ENCODE measurements at places on chromosomes 11 and 22. TPM values are rescaled to one million over a fixed set of nuclear protein-coding genes. Genes with fewer than 3 reads are reported as not detected.

C11orf86 gene
- 26.9 TPM for total RNA-seq

GRCh38 chr11:15198284-15198683 is 83.6 kb downstream of the INSC start:
- DNase-seq = no peak

GRCh38 chr11:86097980-86098379 is 29.1 kb upstream of the PICALM start:
- no peak for DNase-seq

- DNase-seq = peak; percentile 44
Observed at GRCh38 chr22:17733466-17733865, 40.8 kb downstream of the BID start.

GRCh38 chr22:48644997-48645396 is 1182.7 kb downstream of the BRD1 start:
- no peak for DNase-seq

- no peak for DNase-seq
Observed at GRCh38 chr11:98566978-98567377, 453.8 kb upstream of the CNTN5 start.

- DNase-seq = no peak
Observed at GRCh38 chr11:45150943-45151342, 4.5 kb downstream of the PRDM11 start.

KRTAP5-9 gene
- total RNA-seq = not detected

DNA sequence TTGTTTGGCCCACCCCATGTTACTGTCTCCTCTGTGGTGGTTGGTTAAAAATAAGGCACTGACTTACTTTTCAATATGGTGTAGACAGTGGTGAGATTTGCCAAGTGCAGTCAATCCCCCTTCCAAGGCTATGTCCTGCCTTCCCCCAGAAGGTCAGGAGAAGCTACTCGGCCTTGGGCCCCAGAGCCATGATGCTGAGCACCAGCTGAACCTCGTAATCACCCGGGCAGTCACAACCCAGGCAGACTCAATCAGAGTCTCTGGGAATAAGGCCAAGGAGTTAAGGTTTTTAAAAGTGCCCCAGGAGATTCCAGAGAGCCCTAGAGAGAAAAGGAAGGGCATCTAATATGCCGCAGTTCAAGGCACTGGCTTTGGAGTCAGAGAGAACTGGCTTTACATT is 23.8 kb downstream of the MYO18B start:
- DNase-seq = no peak

DNA sequence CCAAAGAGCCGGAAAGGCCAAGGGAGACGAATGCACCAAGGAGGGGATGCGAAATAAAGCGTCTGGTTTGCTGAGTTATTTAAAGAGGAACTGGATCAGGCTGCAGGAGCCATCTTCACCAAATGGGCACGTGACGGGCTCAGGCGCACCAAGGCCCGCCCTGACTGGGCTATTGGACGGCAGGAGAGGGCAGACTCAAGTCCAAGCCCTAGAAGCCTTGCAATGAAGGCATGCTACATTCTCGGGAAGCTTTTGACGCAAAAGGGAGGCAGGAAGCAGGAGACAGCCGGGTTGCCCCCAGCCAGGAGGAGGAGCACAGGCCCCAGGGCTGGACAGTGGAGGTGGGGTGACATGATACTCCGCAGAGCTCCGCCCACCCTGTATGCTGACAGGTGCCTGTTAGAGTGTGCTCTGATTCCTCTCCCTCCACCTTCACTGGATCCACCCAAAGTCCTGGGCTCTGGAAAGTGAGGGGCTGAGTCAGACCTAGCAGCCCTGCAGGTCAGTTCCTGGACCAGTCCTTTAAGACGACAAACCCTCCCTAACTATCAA is 41.5 kb upstream of the BID start:
- DNase-seq = no peak

DNA sequence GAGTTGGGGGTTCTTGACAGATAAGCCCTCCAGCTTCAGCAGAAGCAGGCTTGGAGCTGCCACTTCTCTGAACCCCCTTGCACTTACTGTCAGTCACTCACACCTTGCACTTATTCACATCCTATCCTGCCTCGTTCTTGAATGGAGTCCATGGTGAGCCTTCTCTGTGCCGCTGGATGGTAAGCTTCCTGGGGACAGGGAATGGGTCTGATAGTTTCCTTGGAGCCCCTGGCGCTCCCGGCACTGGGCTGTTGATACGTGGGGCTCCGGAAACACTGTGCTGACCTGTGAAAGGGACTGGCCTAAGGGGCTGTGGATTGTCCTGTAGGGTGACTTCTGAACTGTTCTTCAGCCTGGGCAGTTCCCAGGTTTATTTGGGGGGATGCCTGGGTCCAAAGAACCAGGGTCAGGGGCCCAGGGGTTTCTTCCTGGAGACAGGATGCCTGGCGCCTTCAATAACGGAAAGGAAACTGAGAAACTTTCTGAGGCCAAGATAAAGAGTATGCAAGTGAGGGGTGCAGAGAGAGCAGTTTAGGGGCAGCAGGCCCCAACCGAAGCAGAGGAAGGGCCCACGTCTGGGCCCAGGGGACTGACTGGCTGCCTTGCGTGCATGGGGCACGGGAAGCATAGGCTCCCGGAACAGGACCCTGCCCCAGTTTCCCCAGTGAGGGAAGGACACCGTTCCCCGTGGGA is 709 bp upstream of the ST3GAL4 start:
- no peak for DNase-seq

DNA sequence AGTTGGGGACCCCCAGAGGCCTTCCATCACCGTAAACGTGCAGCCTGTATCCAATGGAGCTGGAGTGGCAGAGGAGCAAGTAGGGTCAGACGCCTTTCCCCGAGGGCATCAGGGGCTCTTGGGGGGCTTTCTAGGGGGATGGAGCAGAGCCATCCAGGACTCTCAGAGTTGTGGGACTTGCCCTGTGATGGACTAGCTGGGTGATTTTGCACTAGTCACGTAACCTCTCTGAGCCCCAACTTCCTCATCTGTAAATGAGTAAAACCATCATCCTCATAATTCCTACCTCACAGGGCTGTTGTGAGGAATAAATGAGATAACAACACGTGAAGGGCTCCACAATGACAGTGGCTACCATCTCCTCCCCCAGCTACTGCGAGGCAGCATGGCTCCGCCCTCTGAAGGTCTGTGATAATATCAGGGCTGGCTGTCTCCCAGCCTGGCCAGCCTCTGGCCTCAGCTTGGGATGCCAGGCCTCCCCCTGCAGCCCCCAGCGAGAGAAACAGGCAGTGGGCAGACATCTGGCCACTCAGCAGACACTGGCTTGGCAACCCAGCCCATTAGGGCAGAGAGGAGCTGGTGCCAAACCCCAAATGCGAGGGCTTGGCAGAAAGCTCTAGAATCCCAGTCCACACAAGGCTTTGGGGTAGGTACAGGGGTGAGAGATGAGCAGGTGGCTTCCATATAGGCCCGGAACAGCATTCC is 6.7 kb downstream of the USP2 start:
- DNase-seq = no peak

DNA sequence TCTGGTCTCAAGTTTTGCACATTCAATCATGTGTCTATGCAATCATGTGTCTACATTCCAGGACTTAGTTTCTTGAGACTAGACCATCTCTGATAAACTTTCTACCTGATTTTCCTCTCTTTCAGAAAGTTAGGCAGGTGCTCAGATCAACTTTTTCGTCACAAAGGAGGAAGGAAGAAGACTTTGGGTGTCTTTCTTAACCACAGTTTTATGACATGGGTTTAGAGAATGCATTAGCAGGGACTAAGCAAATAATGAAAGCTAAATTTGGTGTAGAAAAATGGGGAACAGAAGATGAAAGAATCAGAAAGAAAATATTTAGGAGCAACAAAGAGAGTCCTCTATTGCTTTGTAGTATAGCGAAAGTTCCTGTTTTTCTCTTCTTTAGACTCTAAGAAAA is 7.7 kb upstream of the GLYATL1B start:
- no peak for DNase-seq

DNA sequence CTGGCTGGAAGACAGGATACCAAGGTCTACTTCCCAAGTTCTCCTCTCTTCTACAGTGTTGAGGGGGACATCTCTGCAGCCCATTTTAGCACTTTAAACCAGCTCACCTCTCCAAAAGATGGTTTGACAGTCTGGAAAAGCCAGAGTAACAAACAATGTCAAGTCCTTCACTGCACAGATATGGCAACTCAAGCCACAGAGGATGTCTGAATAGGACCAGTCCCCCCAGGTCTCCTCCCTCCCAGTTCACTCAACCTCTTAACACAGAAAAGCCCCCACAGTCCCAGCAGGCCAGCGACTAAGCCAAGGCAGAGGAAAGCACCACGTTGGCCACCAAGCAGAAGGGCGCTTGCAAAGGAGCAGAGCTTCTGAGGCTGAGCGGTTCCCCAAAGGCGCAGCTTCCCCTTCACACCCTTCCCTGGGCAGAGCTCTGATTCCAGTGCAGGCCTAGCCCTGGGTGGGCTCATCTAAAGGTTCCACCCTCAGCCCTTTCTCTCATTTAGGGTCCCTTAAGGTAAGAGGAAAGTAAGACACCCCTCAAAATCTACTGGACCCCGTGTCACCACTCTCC is 62.7 kb downstream of the PAK1 start:
- peak; percentile 59 for DNase-seq

C1QTNF4 gene
- 3.5 TPM for total RNA-seq

DNA sequence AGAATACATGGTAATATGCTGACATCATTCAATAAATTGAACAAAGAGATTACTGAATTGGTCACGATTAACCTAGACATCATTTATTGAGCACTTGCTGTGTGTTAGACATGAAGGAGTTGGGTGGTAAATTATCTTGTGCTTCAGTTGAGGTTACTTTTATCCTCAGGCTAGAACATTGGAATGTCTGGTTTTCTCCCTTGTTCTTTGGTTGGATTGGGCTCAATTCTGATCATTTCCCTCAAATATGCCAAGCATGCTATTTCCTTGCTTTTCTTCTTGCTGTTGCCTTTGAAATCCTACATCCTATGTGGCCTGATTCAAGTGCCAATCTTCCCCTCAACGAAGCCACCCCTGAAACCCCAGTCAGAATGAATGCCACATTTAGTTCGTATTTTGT is 65.8 kb downstream of the DEUP1 start:
- DNase-seq = no peak

ROBO4 gene
- total RNA-seq = 4.8 TPM

GRCh38 chr11:2815762-2816496 is 69.6 kb downstream of the CDKN1C start:
- no peak for DNase-seq

DNA sequence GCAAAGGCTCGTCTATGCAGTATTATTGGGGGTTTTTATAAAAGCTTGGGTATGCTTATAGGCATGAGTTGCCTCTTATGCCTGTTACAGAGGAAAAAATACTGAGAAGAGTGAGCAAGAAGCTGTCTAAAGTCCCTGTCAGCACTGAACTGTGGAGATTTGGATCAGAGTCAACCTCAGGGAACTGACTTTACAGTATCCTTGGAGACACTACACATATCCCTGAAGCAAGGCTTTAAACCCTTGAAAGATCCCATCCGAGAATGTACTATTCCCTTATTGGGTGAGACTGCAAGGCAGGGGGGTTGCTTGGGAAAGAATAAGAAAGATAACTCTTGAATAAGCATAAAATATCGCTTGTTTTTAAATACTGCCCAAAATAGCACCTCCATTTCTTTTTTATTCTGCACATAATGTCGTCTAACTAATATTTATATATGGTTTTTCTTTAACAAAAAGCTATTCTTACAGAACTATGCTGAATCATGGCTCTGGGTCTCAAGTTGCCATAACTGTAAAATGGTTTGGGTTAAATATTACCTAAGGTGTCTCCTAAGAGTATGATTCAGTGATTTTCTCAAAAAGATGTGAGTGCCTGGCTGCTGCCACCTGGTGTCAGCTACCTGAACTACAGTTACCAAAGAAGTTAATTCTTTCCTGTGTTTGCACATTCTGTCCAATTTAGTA is 1062.8 kb downstream of the DLG2 start:
- DNase-seq = no peak

- DNase-seq = peak; percentile 94
Observed at GRCh38 chr22:26483439-26484359, at the start of the genes HPS4 and SRRD. Gene HPS4 (minus strand): TSS chr22:26483783. CDS start chr22:26481762, 2,021 bp downstream. Gene SRRD (plus strand): TSS chr22:26483877. CDS start chr22:26483891, 14 bp downstream.

DNA sequence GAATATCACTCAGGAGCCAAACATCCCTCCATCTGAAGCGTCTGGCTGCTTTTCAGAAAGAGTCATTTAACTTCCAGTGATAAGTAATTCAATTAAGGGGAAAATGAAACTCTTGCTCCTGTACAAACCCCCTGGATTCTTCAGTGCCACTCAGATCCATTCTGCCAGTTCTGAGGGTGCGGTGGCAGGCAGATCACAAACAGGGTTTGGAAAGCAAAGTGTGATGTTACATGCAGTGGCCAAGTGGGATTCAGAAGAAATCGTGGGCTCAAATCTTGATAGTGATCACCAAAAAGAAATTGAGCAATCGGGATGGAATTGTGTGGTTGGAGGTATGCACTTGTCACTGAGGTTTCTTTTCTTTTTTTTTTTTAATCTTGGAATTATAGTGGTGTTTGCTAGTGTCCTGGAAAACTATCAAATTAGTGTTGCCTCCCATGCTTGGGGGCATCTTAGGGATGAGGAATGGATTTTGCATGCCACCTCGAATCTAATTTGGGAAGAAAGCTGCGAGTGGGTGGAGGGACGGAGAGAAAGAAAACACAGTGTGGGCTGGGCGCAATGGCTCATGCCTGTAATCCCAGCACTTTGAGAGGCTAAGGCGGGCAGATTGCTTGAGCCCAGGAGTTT is 22.5 kb upstream of the RTL6 start:
- DNase-seq = no peak

CWF19L2 gene
- total RNA-seq = 20.2 TPM

NLRP10 gene
- total RNA-seq = not detected

DNA sequence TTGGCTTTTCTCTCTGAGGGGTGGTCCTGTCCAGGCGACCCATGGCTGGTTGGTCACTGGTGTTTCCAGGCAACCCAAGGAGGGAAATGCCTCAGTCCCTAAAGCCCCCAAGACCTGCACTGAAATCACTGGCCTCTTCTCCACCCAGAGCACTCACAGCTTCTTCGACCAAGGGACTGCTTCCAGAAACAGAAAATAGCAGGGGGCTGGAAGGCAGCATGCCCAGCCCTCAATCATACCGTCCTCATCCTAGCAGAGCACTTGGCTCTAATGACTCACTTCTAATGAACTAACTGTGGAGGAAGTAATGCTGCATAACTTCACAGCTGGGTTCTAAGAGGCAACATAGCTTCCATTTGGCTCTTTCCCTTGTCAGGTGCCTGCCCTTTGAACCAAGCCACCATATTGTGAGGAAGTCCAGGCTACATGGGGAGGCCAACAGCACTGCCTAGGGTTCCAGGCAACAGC is 27.6 kb downstream of the DKK3 start:
- DNase-seq = no peak

GRCh38 chr11:72740060-72740424 is 12.2 kb downstream of the ARAP1 start:
- DNase-seq = no peak

- no peak for DNase-seq
Observed at GRCh38 chr11:92941676-92942571, 27.5 kb upstream of the MTNR1B start.

OR10A5 gene
- total RNA-seq = not detected

GRCh38 chr11:58179648-58180047 is 9.2 kb upstream of the OR9Q2 start:
- DNase-seq = peak; percentile 48

APLNR gene
- total RNA-seq = 2.4 TPM

GLYATL1 gene
- total RNA-seq = not detected

GRCh38 chr22:29872989-29873388 is 10.0 kb upstream of the MTMR3 start:
- DNase-seq = no peak

TRAPPC4 gene
- 52.7 TPM for total RNA-seq

Data from mucosa of descending colon (tissue), 3 donors.